ENCODE measurements at places on chromosomes 5 and 9. TPM values are rescaled to one million over a fixed set of nuclear protein-coding genes. Genes with fewer than 3 reads are reported as not detected.

- no peaks in the 10 kb centered on the region for H3K4me1 ChIP-seq
- H3K36me3 ChIP-seq = no peaks in the 10 kb centered on the region
- DNase-seq = no peak
- no peaks in the 10 kb centered on the region for H3K27me3 ChIP-seq
Observed at GRCh38 chr5:124134941-124135340, 611.5 kb downstream of the ZNF608 start.

DNA sequence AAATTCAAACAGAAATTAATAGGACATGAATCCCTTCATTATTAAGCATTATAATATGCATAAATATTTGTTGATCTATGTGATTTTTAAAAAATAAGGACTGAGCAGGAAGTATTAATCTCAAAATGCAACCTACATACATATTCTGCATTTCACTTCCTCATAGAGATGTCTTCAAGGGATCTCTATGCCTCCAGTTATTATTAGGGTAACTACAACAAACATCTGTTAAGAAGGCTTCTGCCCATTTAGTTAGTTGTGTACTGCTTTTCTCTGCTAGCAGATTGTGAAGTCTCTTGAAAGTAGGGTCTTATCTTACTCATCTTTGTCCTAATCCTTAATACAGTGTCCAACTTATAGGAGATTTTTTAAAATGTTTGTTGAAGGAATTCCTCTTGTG is 414.1 kb downstream of the ACTL7B start:
- H3K4me1 ChIP-seq = no peaks in the 10 kb centered on the region
- H3K27me3 ChIP-seq = no peaks in the 10 kb centered on the region
- DNase-seq = no peak

- no peak overlapping the region for H3K27ac ChIP-seq
- H3K4me3 ChIP-seq = no peak overlapping the region
- peaks cover 3% of the 10 kb centered on the region for H3K27me3 ChIP-seq
- H3K36me3 ChIP-seq = no peaks in the 10 kb centered on the region
Observed at GRCh38 chr9:129400971-129401622, 219.8 kb downstream of the C9orf50 start.

ANKRD33B gene
- 3.7 TPM for total RNA-seq

DNA sequence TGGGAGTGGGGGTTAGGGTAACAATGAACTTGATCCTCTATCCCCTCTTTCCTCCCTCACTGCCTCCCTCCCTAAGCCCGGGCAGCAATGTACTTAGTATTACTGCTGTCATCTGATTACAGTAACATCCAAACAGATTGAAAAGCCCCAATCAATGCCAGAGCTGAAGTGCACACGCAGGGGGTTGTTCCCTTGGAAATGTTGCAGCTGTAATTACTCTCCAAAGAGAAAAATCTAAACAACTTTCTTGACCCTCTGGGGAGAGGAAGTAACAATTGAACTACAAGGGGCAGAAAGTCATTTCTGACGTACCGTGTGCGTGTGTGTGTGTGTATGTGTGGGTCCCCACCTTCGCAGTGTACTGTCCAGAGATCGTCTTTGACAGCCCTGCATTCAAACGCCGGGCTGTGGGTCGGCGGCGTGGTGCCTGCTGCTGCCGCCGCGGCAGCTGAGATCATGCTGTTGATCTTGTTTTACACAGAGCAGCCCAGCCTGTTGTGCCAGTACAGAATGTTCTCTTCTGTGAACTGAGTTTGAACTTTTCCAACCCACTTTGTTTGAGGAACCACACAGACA is 66.0 kb upstream of the KLF9 start:
- no peak for DNase-seq
- H3K36me3 ChIP-seq = no peaks in the 10 kb centered on the region
- no peak overlapping the region for H3K27ac ChIP-seq
- H3K27me3 ChIP-seq = no peaks in the 10 kb centered on the region
- no peak overlapping the region for H3K4me3 ChIP-seq

GRCh38 chr5:161258438-161258837 is 288.1 kb downstream of the GABRB2 start:
- H3K27ac ChIP-seq = no peak overlapping the region
- no peaks in the 10 kb centered on the region for H3K27me3 ChIP-seq
- H3K36me3 ChIP-seq = no peaks in the 10 kb centered on the region
- no peak overlapping the region for H3K4me3 ChIP-seq
- DNase-seq = no peak

DNA sequence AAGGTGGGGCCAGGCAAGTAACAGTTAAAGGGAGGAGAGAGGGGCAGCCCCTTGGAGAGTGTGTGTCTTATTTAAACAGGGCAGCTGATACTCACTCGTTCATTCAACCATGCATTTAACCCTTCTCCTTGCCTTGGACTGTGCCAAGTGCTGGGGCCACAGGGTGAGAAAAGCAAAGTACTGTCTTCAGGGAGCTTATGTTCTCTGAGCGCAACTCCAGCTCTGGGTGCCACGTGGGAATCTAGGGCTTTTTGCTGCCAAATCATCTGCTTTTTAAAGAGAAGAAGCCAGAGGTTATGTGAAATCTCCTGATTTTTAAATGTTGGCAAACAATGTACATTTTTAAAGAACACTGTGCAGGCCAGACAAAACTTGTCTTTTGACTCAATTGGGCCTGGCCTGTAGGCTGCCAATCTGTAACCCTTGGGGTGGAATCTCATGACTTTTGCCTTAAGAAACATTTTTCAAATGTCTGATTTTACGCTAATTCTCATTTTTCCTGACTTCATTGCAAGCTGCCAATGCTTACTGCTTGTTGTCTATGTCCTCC is 157.8 kb downstream of the NTRK2 start:
- H3K27me3 ChIP-seq = no peaks in the 10 kb centered on the region
- DNase-seq = no peak
- no peaks in the 10 kb centered on the region for H3K4me1 ChIP-seq

DNA sequence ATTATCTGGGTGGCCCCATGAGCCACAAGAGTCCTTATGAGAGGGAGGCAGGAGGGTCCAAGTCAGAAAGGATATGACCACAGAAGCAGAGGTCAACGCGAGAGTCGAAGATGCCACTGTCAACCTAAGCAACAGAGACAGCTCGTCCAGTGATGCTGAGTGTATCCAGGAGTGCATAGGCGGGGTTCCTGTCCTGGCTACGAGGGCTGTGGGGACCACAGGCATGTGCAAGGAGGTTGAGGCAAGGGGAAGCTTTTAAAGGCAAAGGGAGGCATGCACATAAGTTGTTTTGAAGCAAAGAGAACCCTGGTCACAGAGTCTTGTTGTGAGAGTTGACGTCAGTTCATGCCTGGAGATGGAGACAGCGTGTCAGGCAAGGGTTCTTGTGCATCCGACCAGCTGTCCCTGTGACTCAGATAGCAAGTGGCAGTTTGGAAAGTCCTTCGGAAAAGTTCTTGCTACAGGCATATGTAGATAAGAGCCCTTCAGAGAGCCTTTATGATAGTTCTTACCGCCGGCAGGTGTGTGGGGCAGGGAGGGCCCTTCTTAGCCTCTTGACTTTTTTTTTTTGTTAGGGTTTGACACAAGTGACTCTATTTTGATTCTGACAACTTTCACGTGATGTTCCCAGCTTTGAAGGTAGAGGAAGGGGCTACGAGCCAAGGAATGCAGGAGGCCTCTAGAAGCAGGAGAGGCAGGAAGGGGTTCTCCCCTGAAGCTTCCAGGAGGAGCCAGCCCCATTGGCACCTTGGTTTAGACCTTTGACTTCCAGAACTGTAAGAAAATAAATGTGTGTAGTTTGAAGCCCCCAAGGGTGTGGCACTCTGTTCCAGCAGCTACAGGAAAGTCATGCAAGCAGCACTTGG is 66.0 kb upstream of the FCN1 start:
- no peaks in the 10 kb centered on the region for H3K36me3 ChIP-seq
- no peak overlapping the region for H3K27ac ChIP-seq
- no peak for DNase-seq
- H3K4me1 ChIP-seq = no peaks in the 10 kb centered on the region
- H3K27me3 ChIP-seq = no peaks in the 10 kb centered on the region

DNA sequence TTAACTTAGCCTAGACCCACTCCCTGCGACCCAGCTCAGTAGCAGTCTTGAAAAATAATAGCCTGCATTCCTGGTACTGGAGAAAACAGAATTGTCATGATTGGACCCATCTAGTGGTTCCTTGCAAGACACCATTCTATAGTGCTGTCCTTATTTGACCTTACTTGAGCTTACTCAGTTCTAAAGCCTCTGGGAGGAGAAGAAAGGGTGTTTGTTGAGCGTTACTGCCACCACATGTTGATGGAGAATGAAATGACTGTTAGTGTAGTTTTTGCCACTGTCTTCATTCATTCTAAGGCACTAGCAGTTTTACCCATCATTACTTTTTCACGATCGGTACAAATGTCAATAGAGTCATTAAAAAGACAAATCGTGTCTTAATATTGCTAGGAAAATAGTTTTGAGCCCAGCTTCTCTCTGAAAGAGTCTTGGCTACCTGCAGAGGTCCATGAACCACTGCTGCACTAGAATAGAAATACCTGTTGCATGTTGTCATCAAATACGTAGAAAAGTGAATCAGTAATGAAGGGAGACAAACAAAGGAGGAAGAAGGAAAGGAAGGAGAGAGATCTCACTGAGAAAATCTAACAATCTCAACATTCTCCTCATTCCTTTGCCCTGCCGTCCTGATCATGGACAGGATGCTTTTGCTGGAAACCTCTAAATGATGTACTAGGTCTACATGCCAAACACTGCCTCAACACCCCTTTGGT is 96.0 kb downstream of the LIX1 start:
- DNase-seq = no peak
- H3K27me3 ChIP-seq = peaks cover 11% of the 10 kb centered on the region
- H3K4me3 ChIP-seq = no peak overlapping the region
- peaks cover 8% of the 10 kb centered on the region for H3K4me1 ChIP-seq
- H3K36me3 ChIP-seq = no peaks in the 10 kb centered on the region
- H3K27ac ChIP-seq = no peak overlapping the region

DNA sequence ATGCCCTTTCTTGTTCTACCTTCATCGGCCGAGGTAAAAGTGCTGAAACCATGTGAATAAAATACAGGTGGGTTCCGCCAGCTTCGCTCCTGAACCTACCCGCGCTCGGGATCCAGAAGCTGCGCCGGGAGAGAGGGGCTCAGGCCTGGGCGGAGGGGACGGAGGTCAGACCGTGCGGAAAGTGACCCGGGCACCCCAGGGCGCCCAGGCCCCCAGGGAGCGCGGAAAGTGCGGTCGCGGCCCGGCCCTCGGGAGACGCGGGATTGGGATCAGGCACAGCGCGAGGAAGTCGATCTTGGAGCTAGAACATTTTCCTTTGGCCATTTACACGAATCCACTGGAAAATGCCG is 329 bp downstream of the SYK start:
- H3K4me1 ChIP-seq = peaks cover 4% of the 10 kb centered on the region
- H3K27me3 ChIP-seq = peaks cover 81% of the 10 kb centered on the region
- H3K36me3 ChIP-seq = no peaks in the 10 kb centered on the region
- DNase-seq = no peak
- H3K27ac ChIP-seq = no peak overlapping the region

UBAP1 gene
- total RNA-seq = 31.6 TPM

DNA sequence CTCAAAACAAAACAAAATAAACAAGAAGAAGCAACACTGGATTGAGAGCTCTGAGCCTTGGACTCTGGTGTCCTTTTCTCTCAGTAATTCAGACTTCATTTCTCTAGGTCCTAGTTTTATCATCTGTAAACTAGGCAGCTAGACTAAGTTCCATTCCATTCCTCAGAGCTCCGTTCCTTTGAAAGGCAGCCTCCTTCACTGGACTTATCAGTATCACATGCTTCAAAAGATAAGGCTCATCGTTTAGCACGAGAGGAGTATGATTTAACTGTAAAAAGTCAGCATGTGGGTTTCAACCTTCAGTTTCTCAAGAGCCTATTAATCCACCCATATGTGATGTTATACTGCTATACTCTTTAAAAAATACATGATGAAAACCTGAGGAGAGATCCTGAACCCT is 1.6 kb downstream of the ATP10B start:
- no peaks in the 10 kb centered on the region for H3K36me3 ChIP-seq
- peaks cover 2% of the 10 kb centered on the region for H3K27me3 ChIP-seq
- no peak overlapping the region for H3K4me3 ChIP-seq
- no peak overlapping the region for H3K27ac ChIP-seq

DNA sequence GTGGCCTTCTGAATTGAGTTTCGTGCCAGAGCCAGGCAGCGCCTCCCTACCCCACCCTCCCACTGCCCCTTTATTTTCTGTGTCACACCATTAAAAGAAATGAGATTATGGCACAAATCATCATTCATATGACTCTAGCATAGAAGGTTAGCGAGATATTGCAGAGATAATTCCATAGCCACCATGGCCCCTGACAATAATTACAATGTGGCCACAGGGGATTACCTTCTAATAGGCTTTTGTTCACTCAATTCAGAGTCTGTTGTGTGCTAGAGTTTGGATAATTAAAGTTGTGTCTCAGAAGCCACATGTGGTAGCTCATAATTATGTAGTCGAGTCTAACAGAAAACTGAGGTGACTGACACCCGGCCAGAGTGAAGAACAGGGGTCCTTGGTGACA is 428.1 kb downstream of the ARHGEF28 start:
- H3K27ac ChIP-seq = no peak overlapping the region

DNA sequence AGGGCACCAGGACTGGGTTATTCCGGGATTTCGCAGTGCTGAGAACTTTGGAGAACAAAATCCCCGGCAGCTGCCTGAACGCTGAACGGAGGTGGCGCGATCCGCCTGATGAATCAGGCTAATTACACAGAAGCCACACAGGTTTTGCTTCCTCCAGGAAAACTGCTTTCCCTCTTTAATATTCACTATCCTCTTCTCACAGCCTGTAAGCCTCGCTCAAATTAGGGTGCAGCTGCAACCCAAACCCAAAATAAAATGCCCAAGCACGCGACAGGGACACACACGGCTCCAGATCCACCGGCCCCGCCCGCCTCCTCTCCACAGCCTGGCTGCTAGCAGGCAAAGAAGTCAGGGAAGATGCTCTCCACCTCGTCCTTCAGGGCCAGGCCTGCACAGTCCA is 6.0 kb downstream of the SOHLH1 start:
- H3K4me3 ChIP-seq = no peak overlapping the region
- no peak overlapping the region for H3K27ac ChIP-seq
- no peaks in the 10 kb centered on the region for H3K36me3 ChIP-seq
- no peak for DNase-seq
- H3K4me1 ChIP-seq = no peaks in the 10 kb centered on the region
- H3K27me3 ChIP-seq = no peaks in the 10 kb centered on the region

- no peak for DNase-seq
- H3K27ac ChIP-seq = no peak overlapping the region
- H3K36me3 ChIP-seq = peaks cover 49% of the 10 kb centered on the region
- no peak overlapping the region for H3K4me3 ChIP-seq
- no peaks in the 10 kb centered on the region for H3K4me1 ChIP-seq
- H3K27me3 ChIP-seq = no peaks in the 10 kb centered on the region
Observed at GRCh38 chr5:60632153-60632552, 67.8 kb downstream of the DEPDC1B start.

STPG3 gene
- not detected for total RNA-seq

DNA sequence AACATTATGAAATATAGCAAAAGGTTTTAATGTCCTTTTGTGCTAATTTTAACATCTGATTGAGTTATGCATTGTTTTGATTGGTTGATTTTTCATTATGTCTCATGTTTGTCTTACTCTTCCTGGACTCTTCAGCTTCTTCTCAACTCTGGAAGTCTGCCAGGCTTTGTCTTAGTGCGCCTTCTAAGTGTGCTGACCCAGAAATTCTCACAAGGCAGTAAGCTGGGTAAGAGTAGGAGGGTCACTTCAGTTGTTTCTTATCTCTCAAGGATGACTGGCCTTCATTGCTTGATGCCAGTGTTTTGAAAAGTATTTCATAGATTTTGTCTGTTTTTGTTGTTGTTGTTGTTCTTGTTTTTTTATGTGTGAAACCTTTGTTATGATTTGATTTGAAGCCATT is 59.2 kb downstream of the RIC1 start:
- no peaks in the 10 kb centered on the region for H3K27me3 ChIP-seq
- no peaks in the 10 kb centered on the region for H3K4me1 ChIP-seq
- H3K36me3 ChIP-seq = peaks cover 15% of the 10 kb centered on the region

CDX1 gene
- not detected for total RNA-seq

- peaks cover 7% of the 10 kb centered on the region for H3K36me3 ChIP-seq
- H3K4me3 ChIP-seq = no peak overlapping the region
- H3K27ac ChIP-seq = no peak overlapping the region
Observed at GRCh38 chr9:124399323-124399967, 15.8 kb downstream of the PSMB7 start.
